ENCODE measurements at places on chromosomes 7 and 10. TPM values are rescaled to one million over a fixed set of nuclear protein-coding genes. Genes with fewer than 3 reads are reported as not detected.

- DNase-seq, result no peak
Measured at GRCh38 chr7:138072726-138073125, 3.5 kb upstream of the AKR1D1 start.

The CEP55 gene
- total RNA-seq, result 96.4 TPM

DNA sequence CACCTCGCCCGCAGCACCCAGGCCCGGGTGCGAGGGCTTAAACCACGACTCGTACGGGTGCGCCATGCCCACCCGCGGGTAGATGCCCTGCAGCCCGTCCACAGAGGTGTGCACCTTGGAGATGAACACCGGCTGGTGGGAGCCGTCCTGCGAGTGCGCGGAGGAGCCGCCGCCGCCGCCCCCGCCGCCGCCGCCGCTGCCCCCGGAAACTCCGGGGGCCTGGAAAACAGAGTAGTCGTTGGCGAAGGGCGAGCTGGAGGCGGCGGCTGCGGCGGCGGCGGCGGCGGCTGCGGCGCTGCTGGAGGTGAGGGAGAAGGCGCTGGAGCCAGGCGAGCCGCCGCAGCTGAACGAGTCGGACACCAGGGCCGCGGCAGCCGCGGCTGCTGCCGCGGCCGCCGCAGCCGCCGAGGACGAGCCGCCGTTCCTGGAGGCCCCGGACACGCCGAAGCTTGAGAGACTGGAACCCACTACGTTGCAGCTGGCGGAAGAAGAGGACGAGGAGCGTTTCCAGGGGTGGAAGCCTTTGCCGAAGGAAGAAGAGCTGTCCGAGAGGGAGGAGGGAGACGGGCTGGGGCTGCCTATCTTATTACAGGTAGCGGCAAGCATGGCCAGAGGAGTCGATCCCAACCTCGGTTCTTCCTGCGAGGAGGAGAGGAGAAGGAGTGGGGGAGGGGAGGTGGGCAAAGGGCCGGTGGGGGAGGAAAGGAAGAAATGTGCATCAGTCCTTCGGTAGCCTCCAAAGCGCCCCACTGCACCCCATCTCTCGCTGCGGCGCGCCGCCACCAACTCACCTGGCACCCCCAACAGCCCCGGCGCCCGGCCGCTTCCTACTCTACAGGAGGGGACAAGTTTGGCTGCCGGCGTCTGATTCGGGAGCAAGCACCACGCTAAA is 1.3 kb downstream of the SP8 start:
- no peak for DNase-seq

GRCh38 chr7:108589874-108590273 is 20.2 kb downstream of the DNAJB9 start:
- DNase-seq, result no peak

DNA sequence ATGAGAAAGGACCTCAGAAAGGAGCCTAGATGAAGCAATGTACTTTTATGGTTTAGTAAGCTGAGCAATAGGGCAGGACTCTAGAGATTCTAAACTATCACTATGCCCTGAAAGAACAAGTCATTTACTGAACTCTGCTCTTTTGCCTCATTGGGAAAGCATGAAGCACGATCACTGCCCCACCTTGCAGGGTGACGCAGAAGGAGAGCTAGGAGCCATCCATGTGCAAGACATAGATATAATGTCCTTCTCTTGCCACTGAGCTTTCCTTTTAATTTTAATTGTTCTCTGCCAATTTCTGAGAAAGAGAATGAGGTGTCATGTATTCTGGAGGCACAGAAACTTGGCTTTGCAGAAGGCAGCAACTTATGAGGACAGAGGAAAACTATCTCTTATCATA is 108.3 kb downstream of the SORCS1 start:
- DNase-seq, result no peak

The MYL10 gene
- total RNA-seq, result not detected

DNA sequence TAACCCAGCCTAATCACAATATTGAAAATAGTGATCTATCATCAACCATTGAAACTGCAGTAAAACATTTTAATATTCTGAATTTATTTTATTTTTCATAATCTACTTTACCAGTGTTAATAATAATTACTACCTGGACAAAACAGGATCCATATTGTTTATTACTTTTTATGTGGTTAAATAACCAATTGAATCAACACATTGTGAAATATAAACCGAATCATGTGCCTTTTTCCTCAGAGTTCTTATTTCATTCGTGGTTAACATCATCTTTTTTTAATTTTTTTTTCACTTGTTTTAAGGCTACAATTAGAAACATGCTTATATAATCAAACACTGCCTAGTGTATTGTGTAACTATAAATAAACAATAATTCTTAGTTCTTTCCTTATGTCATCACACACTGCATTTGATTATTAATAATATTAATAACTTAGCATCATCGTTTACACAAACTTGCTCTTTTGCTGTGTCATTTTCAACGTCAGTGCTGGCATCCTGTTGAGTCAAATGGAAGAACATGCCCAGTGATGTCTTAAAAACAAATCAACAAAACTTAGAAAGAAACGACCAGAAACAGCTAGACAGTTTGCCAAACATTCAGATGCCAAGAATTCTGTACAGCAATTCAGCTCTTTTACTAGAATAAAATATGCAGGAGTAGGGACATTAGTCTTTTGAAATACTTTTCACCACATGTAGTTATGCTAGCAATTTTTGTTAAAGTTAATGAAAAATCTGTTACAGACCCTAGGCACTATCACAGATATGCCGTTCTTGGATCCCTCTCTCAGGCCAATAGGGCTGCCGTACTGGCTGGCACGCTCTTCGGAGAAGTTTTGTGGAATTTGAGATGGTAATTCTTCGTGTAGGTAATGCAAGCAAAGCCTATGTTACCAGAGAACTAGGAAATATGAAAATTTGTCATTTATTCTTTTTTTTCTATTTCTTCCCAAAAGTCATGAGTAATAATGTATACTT is 330.4 kb upstream of the SEMA3A start:
- DNase-seq, result no peak

DNA sequence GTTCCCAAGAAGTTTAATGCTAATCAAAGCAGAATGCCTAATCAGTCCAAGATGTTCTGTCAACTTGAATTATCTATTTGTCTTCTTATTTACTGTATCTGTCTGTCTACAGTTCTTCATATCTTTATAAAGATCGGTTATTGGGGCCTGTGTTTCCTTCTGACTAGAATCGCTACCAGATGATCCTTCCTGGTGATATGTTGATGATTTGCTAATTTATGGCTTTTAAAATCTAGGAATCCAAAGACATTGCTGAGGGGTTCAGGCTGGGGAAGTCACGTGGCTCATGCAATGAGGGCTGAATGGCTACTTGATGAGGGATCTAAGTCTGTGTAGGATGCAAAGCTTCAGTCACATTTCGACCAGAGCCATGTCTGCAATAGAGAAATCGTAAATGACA is 536.3 kb downstream of the KCNMA1 start:
- DNase-seq, result no peak

DNA sequence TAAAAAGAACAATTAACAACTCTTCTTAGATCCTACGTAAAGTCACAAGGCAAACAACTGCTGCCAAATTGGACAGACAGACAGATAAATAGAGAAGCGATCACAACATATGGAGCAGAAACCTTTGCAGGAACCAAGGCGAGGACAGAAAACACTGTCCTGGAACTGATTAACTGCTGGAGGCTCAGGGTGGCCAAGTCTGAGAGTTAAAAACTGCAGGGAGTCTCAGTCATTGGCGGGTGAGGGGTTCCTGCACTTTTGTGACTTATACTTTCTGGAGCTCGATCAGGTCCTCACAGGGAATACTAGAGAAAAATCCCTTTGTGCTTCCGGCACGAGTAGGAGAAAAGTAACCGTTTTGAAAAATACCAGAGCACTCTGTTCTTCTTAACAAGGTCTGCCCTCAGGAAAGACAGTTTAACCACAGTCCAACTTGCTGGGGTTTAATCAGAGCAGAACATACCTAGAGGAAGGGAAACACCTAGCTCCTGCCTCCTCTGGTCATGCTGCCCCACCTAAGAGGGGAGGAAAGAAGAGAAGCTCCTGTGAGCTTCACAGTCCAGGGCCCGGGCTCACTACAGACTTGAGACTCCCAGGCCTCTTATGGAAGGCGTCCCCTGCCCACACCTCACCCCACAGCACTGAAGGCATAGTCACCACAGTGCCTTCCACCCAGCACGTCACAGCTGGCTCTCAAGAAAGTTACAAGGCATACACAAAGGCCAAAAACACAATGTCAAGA is 74.9 kb downstream of the LARP4B start:
- no peak for DNase-seq

The NANOS1 gene
- total RNA-seq, result 18.0 TPM

GRCh38 chr10:70330671-70331070 is 46.9 kb upstream of the NPFFR1 start:
- no peak for DNase-seq

The SPDYE6 gene
- not detected for total RNA-seq

The SEMA3A gene
- total RNA-seq, result 43.3 TPM

Measured in Panc1 (cell line).